ENCODE measurements at places on chromosomes 3 and 15.

DNA sequence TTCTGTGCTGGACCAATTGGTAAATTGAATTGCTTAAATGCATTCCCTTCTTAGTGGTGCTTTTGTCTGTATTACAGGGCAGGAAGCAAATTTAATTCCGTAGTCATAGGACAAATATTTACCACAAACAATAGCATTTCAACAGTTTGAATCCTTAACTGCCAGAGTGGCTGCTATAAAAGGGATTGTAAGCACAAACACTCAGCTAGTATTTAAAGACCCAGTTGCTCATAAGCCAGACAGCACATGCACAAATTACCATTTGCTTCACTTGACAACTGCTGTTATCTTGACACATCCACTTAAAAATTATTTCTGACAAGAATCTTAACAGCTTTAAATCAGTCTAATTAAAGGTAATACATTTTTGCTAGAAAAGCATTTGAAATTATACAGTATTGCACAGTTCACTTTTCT, 490.2 kb upstream of the ADAMTS9 start:
- DNase-seq = no peak

- DNase-seq = no peak
Observed at GRCh38 chr3:48434591-48435222, 4.8 kb upstream of the PLXNB1 start.

- no peak for DNase-seq
Observed at GRCh38 chr3:10154335-10155122, 10.2 kb upstream of the IRAK2 start.

- no peak for DNase-seq
Observed at GRCh38 chr15:80568298-80568697, 126.8 kb upstream of the ABHD17C start.

GRCh38 chr15:59256482-59256881, 49.8 kb downstream of the LDHAL6B start:
- DNase-seq = no peak

All from NCI-H1048 (cell line).